ENCODE measurements at places on chromosomes 7 and 10. TPM values are rescaled to one million over a fixed set of nuclear protein-coding genes. Genes with fewer than 3 reads are reported as not detected.
A peak's percentile ranks its signal among the peaks of the same experiment; 100 is the strongest.

DNA sequence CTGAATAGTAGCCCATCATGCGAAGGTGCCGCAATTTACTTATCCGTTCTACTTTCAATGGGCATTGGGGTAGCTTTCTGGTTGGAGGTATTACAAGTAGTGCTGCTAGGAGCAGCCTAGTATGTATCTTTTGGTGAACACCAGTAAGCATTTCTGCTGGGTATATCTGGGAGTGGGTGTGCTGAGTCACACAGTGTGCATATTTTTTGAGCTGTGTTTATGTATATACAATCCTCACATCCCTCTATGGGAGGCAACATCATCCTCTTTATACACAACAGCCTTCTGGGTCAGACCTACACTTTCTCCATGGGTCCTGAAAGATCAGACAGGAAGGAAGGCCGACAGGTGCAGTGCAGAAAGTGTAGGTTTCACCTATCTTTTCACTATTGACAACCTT is 36.3 kb downstream of the PYROXD2 start:
- peaks cover 5% of the 10 kb centered on the region for H3K36me3 ChIP-seq
- H3K4me1 ChIP-seq: no peaks in the 10 kb centered on the region
- no peaks in the 10 kb centered on the region for H3K27me3 ChIP-seq
- H3K27ac ChIP-seq: no peak overlapping the region
- H3K4me3 ChIP-seq: no peak overlapping the region
- DNase-seq: no peak

- H3K27ac ChIP-seq: peak overlapping the region; percentile 69
- H3K27me3 ChIP-seq: peaks cover 21% of the 10 kb centered on the region
- peak overlapping the region; percentile 45 for H3K4me3 ChIP-seq
- no peak for DNase-seq
- H3K36me3 ChIP-seq: no peaks in the 10 kb centered on the region
These were observed 499 bp downstream of the GAL3ST4 start for GRCh38 chr7:100167912-100168323.

GRCh38 chr10:44070282-44070681 is 314.6 kb downstream of the CXCL12 start:
- H3K36me3 ChIP-seq: no peaks in the 10 kb centered on the region
- H3K4me3 ChIP-seq: no peak overlapping the region
- H3K27ac ChIP-seq: peak overlapping the region; percentile 55
- peak; percentile 90 for DNase-seq

DNA sequence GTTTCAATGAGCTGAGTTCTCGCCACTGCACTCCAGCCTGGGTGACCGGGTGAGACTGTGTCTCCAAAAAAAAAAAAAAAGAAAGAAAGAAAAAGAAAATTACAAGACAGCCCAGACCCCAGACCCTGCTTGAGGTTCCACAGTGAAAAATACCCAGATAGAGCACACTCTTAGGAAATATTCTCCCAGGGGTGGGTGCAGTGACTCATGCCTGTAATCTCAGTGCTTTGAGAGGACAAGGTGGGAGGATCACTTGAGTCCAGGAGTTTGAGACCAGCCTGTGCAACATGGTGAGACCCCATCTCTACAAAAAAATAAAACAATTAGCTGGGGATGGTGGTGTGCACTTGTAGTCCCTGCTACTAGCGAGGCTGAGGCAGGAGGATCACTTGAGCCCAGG is 41.1 kb upstream of the GTF2IRD1 start:
- no peak overlapping the region for H3K4me3 ChIP-seq
- no peak overlapping the region for H3K27ac ChIP-seq
- peaks cover 6% of the 10 kb centered on the region for H3K4me1 ChIP-seq
- H3K27me3 ChIP-seq: no peaks in the 10 kb centered on the region
- no peaks in the 10 kb centered on the region for H3K36me3 ChIP-seq

DNA sequence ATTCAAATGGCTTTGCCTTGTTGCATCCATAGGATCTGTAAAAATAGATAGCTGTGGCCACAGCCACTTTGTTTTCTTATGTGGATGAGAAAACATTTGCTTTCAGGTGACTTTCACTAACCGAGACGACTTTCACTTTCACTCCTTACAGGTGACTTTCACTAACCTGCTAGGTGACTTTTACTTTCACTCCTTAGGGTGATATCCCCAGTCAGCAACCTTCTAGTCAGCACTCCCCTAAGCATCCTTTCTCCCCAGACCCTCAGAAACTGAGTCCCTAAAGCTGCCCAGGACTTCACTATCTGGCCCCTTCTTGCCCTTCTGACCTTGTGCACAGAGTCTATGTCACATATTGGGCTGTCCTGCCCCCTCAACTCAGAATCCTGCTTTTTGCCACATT is 177.5 kb downstream of the RELN start:
- H3K4me1 ChIP-seq: no peaks in the 10 kb centered on the region
- H3K4me3 ChIP-seq: no peak overlapping the region
- DNase-seq: no peak
- no peaks in the 10 kb centered on the region for H3K27me3 ChIP-seq
- no peak overlapping the region for H3K27ac ChIP-seq

- no peak for DNase-seq
- no peaks in the 10 kb centered on the region for H3K36me3 ChIP-seq
These were observed 33.1 kb upstream of the CROT start for GRCh38 chr7:87312215-87312865.

DNA sequence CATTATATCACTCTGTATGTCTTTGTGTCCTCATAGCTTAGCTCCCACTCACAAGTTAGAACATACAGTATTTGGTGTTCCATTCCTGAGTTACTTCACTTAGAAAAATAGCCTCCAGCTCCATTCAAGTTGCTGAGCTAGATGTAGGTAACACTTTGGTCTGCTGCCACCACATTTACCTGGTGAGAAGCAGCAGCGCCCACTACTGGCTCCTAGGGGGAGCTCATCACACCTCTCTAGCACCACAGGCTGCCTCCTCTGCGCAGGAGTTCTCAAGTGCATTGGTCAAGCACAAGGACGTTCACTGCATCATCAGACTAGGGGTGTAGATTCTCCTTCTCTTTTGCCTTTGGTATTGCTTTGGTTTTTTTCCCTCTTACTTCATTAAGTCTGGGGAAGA is 530.9 kb upstream of the AUTS2 start:
- H3K27ac ChIP-seq: no peak overlapping the region
- no peaks in the 10 kb centered on the region for H3K36me3 ChIP-seq
- no peaks in the 10 kb centered on the region for H3K27me3 ChIP-seq
- H3K4me1 ChIP-seq: no peaks in the 10 kb centered on the region
- no peak for DNase-seq

GRCh38 chr10:84547616-84548015 is 219.2 kb downstream of the CCSER2 start:
- H3K36me3 ChIP-seq: no peaks in the 10 kb centered on the region
- no peaks in the 10 kb centered on the region for H3K4me1 ChIP-seq
- H3K27me3 ChIP-seq: no peaks in the 10 kb centered on the region
- no peak for DNase-seq
- H3K4me3 ChIP-seq: no peak overlapping the region
- no peak overlapping the region for H3K27ac ChIP-seq

DNA sequence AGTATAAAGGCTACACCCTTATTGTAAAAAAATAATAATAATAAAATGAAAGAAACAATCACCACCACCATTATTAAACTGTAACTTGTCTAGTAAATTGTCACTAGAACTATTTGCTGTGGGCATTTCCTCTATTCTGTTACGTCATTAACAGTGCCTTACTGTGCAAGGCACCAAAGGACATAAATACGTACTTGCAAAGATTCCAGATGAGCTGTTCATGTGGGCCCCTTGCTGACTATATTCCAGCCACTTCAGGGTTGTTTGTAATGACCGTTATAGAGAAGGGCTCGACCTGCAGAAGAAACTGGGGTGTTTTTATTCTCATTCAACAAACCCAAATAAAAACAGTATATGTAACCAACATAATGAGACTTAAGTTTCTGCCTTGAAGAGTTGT is 60.4 kb downstream of the KLRG2 start:
- no peaks in the 10 kb centered on the region for H3K27me3 ChIP-seq
- H3K36me3 ChIP-seq: peaks cover 36% of the 10 kb centered on the region
- no peak for DNase-seq
- peak overlapping the region; percentile 82 for H3K27ac ChIP-seq

- no peaks in the 10 kb centered on the region for H3K36me3 ChIP-seq
- H3K4me3 ChIP-seq: no peak overlapping the region
- no peak overlapping the region for H3K27ac ChIP-seq
- DNase-seq: no peak
- H3K27me3 ChIP-seq: no peaks in the 10 kb centered on the region
- H3K4me1 ChIP-seq: no peaks in the 10 kb centered on the region
These were observed 81.3 kb downstream of the VWDE start for GRCh38 chr7:12322284-12322902.

DNA sequence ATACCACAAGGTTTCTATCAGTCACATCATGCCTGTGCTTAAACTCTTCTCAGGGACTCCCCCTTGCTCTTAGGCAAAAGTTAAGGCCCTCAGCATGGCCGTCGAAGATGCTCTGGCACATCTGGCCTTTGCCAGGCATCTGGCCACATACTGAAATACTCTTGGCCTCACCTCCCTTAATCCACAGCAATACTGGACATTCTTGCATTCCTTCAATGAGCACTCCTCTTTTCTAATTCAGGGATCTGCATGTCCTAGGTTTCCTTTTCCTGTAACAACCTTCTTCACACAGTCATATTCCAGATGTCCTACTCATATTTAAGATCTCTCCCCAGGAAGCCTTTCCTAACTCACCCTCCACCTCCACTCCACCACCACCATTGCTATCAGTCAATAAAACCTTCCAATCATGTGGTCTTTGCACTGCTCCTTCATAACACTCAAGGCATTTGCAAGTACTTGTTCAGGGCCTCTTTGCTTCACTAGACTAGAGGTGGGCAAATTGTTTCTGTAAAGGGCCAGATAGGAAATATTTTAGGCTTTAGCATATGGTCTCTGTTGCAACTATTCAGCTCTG is 216.6 kb downstream of the KCNMA1 start:
- peaks cover 98% of the 10 kb centered on the region for H3K4me1 ChIP-seq
- DNase-seq: no peak
- H3K4me3 ChIP-seq: no peak overlapping the region
- H3K27me3 ChIP-seq: no peaks in the 10 kb centered on the region

DNA sequence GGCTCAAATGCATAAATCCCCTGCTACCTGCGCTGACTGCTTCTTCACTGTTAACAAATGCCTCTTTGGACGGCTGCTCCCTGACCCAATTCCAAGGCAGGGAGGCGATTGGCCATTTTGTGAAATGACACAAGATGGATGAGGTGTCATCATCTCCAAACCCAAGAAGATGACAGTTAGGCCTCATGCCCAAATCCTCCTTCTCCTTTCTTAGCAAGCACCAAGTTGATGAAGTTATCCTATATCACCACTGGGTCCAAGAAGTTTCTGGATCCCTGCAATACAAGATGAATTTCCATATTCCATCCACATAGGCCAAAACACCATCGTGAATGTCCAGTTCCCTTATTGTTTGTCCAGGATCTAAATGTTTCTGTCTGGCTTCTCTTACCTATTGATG is 98.5 kb upstream of the RAB11FIP2 start:
- H3K4me1 ChIP-seq: no peaks in the 10 kb centered on the region
- no peak overlapping the region for H3K27ac ChIP-seq
- no peak overlapping the region for H3K4me3 ChIP-seq
- no peak for DNase-seq

- no peak overlapping the region for H3K27ac ChIP-seq
- DNase-seq: no peak
- no peaks in the 10 kb centered on the region for H3K36me3 ChIP-seq
- no peak overlapping the region for H3K4me3 ChIP-seq
These were observed 282.7 kb downstream of the WDR11 start for GRCh38 chr10:121133901-121134300.

DNA sequence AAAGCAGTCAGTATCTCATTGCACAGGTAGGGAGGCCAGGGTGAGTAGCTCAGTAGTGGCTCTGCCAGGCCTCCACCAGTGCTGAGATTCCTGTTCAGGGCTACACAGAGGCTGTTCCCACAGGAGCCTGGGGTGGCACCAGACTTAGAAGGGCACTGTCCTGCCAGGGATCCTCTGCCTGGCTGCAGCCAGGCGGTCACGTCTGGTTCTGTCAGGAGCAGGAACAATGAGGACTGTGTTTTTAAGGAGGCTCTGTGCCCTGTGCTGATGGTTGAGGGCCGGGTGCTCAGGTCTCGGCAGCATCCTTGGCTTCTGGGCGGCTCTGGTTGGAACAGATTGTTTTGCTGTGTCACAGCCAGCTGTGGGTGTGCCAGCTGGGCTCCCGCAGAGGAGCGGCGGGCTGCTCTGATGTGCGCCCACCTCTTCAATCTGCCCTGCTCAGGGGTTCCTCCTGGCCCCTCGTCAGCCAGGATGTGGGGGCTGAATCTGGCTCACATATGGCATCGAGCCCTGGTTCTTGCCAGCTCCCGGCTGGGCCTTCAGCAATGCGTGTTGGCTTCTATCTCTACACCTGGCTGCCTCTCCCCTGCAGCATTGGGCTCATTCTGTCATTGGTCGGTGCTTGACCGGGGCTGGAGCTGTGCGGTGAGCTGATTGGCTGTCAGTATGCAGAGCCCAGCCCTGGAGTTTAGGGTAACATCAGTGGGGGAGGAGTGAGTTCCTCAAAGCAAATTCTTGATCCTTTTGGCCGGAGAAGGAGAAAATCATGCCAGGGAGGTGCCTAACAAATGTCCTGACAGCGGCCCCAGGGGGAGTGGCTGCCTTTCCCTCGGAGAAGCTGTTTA is 41.2 kb downstream of the TACR2 start:
- peak overlapping the region; percentile 73 for H3K27ac ChIP-seq
- peaks cover 28% of the 10 kb centered on the region for H3K36me3 ChIP-seq
- no peaks in the 10 kb centered on the region for H3K27me3 ChIP-seq
- no peak overlapping the region for H3K4me3 ChIP-seq
- peak; percentile 82 for DNase-seq
- H3K4me1 ChIP-seq: peaks cover 26% of the 10 kb centered on the region

- H3K4me1 ChIP-seq: peaks cover 15% of the 10 kb centered on the region
- H3K4me3 ChIP-seq: no peak overlapping the region
- no peak for DNase-seq
- H3K27me3 ChIP-seq: no peaks in the 10 kb centered on the region
- H3K27ac ChIP-seq: peak overlapping the region; percentile 47
These were observed 37.0 kb downstream of the RPA3 start for GRCh38 chr7:7681191-7681935.

Gene STEAP2
- total RNA-seq: 22.5 TPM

Gene VPS26A
- 35.7 TPM for total RNA-seq

Gene LFNG
- 5.0 TPM for total RNA-seq

Gene STAG3
- total RNA-seq: not detected

Gene C10orf53
- not detected for total RNA-seq

Gene PRSS37
- total RNA-seq: not detected

Gene GIMAP7
- 11.9 TPM for total RNA-seq

All from sigmoid colon (tissue), 7 donors.